ENCODE measurements at places on chromosomes 4 and X.

- DNase-seq, result no peak
Measured at GRCh38 chr4:19575924-19576323, 675.8 kb upstream of the SLIT2 start.

DNA sequence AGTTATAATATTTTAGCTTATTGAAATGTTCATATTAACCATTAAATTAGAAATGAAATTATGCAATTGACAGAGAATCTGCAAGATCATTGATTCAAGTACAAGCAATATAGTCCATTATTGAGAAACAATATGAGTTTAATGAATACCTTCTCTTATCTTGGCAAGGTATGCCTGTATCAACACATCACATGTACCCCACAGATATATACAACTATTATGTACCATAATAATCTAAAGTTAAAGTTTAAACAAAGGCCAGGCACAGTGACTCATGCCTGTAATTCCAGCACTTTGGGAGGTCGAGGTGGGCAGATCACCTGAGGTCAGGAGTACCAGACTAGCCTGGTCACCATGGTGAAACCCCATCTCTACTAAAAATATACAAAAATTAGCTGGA is 514.7 kb downstream of the PCDH7 start:
- DNase-seq, result no peak

DNA sequence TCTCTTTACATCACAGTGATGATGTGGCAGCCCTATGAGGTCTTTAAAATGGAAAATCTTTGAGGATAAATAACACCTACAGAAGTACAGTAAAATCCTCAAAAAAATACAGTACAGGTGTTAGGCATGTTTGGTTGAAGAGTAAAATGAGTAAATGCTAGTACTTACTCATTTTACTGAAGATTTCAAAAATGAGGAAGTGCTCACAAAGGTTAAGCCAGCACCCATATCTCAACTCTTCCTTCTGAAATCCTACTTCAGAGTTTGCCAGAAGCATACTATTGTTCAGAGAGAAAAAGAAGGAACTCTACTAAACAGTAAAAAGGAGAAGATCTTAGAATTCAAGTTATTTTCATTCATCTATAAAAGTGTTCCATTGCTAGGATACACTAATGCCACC is 130.9 kb downstream of the CBR4 start:
- DNase-seq, result no peak

- no peak for DNase-seq
Measured at GRCh38 chr4:123497340-123497739, 100.7 kb downstream of the SPRY1 start.

- no peak for DNase-seq
Measured at GRCh38 chrX:2314831-2315365, 185.9 kb downstream of the DHRSX start.

DNA sequence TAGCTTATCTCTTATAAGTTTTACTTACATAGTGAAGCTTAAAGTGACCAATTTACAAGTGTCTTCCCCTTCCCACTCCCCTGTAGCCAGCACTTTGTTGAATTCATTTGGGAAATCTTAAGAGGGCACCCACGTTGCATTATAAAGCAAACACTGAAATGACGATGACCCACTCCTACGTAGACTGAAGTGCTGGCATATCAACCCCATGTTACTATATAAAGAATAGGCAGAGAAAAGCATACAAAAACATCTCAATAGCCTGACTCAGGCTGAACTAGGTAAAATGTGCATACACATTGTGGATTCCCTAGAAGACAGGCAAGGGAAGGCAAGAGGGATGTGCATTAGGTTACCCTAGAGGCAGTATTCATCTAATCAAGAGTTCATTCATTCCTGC is 313.4 kb downstream of the TENM3 start:
- DNase-seq, result no peak

DNA sequence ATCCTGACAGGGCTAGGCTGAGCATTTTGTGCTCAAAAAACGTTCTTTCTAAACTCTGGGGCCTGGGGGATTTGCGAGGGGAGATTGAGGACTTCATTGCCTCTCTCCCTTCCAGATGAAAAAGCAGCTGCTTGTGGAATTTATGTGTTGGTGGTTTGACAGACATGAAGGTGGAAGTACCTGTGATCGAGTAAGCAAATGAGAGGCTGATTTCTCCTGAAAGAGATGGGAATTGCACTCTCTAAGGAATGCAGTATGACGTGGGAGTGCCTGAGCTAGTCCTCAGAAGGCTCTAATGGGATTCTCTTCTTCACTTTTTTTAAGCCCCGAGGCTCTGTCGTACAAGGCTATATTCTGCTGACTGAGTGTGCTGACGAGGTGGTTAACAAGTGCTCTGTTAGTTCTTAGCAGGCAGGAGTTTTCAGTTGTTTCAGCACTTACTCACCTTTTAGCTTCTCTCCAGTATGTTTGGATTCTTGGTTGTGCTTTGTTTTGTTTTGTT is 426.8 kb upstream of the CNKSR2 start:
- DNase-seq, result no peak

- DNase-seq, result no peak
Measured at GRCh38 chr4:162485486-162485885, 321.7 kb upstream of the FSTL5 start.

DNA sequence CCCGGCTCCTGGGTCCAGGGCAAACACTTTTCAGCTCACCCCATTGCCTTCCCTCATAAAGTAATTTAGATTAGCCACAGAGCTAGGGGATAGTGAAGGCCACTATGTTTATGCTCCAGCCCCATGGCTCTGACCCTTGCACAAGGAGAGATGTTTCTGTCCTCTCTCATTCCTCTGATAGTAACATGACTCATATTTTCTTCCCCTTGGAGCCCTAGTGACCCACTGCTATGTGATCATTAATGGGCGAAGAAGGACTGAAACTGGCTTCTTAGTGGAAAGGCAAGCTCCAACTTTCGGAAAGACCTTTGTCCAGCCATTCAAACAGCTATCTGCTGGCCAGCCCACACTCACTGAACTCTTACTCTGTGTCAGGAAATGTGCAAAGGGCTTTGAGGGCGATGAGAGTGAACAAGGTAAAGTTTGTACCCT is 12.3 kb downstream of the CLDN2 start:
- DNase-seq, result no peak

DNA sequence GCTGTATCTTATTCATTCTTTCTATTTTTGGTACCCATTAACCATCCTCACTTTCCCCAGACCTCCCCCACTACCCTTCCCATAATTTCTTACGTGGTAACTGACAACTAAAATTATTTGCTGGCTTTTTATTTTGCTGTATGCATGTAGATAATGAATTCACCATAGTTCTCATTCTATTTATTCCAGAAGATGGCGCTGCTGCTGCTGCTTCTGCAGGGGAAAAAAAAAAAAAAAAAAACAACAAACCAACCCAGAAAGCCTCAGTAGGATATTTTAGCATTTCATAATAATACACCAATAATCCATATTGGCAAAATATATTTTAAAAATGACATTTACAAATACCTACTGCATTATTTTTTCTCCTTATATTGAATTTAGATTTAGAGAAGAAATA is 416.6 kb upstream of the MAGEB18 start:
- DNase-seq, result no peak

GRCh38 chr4:153451911-153452657 is 14.1 kb upstream of the TMEM131L start:
- DNase-seq, result peak; percentile 29

GRCh38 chr4:43223820-43224219 is 331.3 kb downstream of the GRXCR1 start:
- DNase-seq, result no peak

GRCh38 chr4:136873555-136873954 is 658.7 kb downstream of the PCDH18 start:
- no peak for DNase-seq

DNA sequence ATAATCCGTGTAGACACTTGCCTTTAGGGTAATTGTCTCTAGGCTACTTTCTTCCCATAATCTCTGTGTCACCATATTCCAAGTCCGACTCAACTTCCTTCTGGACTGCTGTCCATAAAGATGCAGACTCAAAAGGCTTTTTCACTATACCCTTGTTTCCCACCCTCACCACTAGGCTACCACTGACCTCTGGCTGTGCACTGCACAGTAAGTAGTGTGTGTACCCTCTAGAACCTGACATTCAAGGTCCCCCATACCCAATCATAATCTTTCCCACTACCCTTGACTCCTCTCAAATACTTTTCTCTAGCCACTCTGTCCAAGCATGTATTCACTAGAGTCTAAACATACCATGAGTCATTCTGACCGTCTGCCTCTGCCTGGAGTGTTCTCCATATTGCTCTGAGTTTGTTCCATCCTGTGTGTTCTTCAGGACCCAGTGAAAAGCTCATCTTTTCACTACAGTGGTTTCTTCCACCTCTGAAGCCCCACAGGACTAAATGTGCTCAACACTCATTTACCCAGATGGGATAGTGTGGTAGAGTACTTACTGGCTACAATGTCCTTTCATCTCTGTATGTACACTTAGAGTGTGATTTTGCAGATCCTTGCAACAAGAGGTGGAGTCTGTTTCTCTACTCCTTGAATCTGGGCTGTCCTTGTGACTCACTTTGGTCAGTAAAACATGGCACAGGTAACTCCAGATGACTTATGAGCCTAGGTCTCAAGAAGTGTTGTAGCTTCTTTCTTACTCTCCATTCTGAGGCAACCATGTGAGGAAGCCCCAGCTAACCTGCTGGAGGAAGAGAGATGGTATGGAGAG is 17.4 kb downstream of the JADE3 start:
- DNase-seq, result no peak

GRCh38 chrX:46588263-46588662 is 14.7 kb downstream of the CHST7 start:
- no peak for DNase-seq

DNA sequence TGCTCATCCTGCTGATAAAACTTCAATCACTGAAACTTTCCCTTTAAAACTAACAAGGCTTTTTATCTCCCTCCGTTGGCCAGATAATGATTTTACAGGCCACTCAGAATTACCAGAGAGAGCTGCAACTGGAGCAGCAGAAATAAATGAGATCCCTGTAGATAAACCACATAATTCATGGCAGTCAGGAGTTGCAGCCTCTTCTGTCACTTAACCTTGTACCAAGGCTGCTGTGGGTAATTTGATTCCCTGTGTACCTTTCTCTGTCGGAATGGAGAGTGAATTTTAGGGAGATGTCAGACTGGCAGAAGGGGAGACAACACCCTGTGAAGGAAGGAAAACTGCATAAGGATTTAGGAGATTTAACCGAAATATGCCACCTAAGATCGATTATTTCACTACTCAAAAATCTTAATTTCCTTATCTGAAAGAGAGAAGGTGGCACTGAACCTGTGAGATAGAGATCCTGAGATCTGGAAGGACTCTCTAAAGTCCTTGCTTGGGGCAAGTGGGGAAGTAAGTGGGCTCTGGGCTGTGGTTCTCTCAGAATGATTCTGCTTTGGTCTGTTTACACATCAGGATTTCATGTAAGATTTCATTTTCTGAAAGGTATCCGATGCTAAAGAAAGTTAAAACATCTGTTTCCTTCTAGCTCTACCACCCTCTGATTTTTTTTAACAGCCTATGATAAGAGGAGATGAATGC is 14.3 kb upstream of the TSPAN5 start:
- no peak for DNase-seq

- DNase-seq, result no peak
Measured at GRCh38 chrX:42973321-42973720, 195.4 kb upstream of the PPP1R2C start.

DNA sequence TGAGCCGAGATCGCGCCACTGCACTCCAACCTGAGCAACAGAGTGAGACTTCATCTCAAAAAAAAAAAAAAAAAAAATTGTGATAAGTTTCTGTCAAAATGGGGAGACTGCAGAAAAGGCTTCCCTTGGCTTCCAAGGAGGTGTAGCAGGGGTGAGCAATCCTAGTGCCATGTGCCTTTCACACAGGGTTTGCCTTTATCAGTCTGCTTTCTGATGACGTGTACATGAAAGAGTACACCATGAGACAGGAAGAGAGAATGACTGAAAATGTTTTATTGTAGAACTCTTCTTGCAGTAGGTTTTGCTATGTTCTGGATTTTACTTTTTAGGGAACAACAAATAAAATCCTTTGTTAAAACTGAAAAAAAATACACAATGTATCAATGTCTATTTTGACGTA is 23.4 kb upstream of the ZFP42 start:
- DNase-seq, result no peak

DNA sequence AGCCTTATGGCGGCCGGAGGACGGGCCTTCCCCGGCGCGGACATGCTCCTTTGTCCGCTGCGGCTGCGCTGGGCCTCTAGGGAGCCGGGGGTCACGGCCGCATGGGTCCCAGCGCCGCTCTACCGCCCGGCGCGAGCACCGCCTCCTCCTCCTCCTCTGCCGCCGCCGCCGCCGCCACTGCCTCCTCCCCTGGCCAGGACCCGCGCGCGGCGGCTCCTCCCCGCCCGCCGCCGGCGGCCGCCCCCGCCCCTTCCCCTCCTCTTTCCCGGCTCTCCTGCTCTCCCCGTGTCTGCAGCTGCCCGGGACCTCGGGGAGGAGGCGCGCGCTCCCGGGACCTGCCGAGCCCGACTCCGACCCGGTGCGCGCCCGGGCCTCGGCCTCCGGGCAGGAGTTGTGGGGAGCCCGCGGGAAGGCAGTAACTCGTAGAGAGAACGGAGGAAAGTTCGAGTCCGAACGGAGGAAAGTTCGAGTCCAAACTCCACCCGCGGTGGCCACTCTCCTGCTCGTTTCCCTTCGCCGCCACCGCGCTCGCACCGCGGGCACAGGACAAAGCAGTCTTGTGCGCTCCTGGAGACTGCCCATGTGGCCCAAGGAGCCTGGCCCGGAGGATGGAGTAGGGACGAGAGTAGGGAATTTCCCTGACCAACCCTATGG is at the start of gene ADGRA3:
ADGRA3 (minus strand) TSS at position 179 of the 654 bp plus-strand sequence. CDS start 282 bp downstream, outside the sequence.
- DNase-seq, result no peak

GRCh38 chr4:4862665-4863482 is 3.4 kb downstream of the MSX1 start:
- DNase-seq, result no peak

DNA sequence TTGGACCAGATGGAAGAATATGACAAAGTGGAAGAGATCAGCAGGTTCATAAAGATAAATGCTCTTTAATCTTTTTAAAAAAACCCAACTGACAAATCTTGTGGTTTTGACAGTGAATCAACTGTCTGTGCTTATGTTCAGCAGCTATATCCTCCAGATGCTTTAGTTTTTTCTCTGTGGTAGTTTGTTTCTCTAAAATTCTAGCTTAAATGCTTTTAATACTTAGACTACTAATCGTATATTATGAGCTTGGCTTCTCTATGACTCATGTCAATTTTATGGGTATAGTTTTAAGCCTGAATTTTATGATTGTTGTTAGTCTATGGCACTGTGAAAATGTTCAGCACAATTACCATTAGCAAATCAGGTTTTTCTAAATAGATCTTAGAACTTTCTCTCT is 12.9 kb downstream of the HHIP start:
- no peak for DNase-seq

DNA sequence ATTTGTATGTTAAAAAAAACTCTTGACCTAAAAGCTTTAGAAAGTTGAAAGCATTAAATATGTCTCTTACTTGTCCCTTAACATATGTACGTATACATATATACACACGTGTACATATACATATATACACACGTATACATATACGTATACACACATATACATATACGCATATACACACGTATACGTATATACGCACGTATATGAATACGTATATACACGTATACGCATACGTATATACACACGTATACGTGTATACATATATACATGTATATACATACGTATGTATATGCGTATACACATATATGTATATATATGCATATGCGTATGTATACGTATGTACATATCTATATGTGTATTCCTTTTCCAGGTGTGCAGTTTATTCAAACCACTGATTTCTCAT is 3.8 kb downstream of the KDM6A start:
- DNase-seq, result no peak

Measured in GF-D8 (cell line).